ENCODE measurements at places on chromosomes 3 and 15.

- DNase-seq: no peak
Measured at GRCh38 chr3:33716227-33716626, 1.8 kb downstream of the CLASP2 start.

DNA sequence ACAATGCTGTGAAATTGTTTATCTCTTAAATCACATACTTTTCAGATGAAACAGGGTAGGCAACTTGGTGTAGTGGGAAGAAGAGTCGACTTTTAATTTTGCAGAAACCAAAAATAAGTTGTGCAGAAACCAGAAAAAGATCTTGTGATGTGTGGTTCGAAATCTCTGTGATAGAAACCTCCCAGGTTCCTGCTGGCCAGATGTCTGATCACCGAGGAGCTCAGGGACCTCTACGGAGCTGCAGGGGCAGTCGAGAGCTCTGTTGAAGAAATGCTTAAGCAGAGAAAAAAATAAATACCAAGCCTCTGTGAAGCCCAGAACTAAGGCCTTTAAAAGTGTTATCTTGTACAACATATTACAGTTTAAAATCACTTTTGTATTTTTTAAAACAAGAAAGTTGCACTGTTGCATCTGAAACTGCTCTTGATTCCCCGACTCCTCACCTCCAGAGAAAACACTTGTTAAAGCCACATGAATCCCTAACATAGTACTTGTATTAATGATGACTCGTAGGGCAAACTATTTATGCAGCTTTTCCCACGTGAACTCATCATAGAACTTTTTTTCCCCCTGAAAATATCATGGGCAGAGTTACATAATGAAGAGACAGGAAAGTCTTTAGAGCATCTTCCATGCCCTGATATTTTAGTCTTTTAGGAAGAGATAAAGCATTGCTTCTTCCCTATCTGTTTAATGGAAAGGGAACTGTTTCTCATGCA is 51.3 kb downstream of the CCK start:
- DNase-seq: no peak

- DNase-seq: no peak
Measured at GRCh38 chr15:85760049-85760448, 34.7 kb downstream of the KLHL25 start.

GRCh38 chr3:137163958-137164357 is 206.2 kb downstream of the IL20RB start:
- DNase-seq: no peak

DNA sequence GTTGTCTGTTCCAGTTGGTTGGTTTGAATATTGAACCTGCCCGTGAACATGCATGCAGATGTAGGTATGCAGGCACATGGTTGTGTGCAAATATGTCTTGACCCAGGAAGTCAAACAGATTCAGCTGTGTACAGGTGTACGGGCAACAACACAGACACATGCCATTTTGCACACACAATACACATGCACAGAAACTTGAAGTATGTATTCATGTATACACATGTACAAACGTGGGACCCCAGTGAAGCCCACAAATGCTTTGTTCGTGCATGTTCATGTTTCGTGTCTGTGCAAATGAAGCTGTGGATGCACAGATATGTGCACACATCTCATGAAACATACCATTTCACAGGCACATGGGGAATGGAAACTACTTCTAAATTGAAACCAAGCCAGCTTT is 30.7 kb downstream of the IDH3A start:
- DNase-seq: no peak

- DNase-seq: no peak
Measured at GRCh38 chr3:72543246-72543645, 305.0 kb downstream of the SHQ1 start.

DNA sequence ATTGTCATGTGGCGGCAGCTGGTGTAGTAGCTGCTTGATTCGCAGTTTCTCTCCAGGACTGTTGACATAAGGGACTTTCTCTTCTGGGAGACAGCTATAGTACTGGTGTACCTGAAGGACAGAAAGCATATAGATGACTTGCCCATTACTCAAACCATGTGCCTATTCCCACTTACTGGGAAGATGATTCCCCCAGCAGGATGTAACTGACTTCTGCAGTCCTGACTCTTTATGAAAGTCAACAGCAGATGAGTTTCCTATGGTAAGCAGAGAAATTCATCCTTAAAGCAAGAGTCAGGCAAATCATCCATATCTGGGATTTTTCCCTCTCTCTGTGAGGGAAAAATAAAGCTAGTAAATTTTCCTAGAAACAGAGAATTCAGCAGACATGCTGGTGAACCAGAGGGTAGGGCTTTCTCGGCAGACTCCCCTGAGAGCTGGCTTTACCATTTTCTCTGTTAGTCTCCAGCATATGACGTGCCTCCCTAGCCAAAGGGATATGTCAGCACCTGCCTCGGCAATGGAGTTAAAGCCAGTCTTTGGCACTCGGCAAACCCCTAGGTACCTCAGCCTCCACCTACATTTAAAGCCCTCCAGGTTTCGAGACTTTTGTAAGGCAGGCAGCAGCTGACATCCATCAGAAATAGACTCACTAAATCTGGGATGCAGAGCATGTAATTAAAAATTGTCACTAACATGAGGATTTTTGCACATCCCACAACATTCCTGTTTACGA is 62.1 kb downstream of the PRICKLE2 start:
- DNase-seq: no peak

DNA sequence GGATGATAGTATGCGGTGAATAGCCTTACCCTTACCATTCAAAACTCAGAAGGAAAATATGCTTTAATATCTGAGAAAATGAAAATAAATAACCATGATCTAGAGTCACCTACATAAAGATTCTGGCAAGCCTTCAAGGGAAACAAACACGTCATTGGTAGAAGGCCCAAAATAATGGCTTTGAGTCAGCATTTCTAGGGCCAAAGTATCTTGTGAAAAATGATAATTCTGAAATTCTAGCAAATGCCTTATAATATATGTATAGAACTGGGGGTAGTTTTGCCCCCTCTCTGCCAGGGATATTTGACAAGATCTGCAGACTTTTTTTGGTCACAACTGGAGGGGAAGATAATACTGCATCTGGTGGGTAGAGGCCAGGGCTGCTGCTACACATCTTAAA is 15.4 kb downstream of the PLSCR1 start:
- DNase-seq: no peak

DNA sequence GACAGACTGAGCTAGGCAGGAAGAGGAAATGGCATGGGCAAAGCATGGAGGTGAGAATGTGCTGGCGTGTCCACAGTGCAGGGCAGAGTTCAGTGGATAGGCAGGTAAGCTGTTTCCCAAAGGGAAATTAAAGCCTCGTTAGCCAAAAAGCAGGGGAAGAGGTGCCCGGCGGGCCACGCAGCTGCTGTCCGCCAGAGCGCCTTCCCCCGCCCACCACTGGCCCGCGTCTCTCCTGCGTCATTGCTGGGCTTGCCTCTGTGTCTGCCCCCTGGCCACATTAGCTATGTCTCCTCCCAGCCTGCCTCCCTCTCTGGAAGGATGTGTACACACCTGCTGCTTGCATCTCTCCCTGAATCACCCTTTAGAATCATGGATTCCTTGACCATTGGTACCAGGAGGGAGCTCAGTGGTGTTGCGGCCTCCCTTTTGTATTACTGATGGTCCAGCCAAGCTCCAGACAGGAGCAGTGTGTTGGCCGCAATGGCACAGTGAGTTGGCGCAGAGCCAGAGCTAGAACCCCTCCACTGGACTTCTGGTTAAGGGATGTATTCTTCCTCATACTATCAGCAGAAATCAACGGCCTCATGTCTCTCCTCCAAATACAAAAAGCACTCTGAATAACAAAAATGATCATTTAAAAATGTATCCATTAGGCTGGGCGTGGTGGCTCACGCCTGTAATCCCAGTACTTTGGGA is 26.6 kb downstream of the SLC28A1 start:
- no peak for DNase-seq

DNA sequence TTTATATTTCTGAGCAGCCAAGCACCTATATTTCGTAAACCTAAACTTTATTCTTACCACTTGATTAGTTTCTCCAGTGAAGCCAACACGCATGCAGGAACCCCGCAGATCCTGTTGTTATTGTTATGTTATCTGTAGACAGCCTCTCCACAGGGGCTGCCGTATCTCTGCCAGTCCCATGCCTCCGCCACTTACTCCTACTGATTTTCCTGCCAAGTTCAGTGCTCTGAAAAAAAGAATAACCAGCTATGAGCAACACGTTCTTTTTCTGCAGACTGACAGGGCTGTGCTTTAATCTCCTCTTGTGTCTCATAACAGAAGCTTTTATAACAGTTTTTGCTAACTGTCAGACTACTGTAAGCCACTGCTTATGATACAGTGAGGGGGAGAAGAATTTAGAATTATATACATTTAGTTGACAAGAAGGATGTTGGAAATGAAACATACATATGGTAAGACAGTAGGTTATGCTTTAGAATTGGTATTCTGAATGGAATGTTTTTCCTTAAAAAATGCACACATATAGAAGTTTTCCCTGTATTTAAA is 347.4 kb downstream of the SI start:
- DNase-seq: no peak

DNA sequence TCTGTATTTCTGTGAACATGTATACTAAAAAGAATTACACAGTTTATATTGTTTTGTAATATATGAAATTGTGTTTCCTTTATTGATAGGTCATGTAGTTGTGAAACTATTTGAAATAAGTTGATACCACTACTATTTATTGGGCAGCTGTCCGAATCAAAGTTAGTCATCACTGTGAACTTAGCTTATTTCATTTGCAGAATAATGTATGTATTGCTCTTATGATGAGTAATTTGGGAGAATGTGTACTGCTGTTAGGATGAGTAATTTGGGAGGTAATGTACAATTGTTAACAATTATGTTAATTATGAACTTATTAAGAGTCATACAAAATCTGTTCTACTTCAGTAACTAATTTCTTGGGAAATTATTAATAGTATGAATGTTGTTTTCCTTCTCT is 22.2 kb downstream of the FXR1 start:
- no peak for DNase-seq

DNA sequence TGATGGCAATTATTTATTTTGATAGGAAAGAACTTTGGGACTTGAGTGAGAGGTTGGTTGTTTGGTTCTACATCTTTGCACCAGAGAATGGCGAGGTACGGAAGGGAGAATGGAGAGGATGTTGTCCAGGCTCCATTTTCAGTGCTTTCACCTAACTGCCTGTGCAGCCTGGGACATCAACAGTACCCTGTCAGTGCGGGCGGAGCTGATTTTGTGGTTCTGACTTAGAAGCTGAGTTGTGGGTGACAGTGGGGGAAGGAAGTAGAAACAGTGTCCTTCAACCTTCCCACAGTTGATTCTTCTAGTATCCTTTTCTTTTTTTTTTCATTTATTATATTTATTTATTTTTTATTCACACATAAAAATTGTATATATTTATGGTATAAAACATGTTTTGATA is 95.3 kb downstream of the TIGIT start:
- DNase-seq: no peak

All from activated CD4-positive, alpha-beta T cell treated with anti-CD3 and anti-CD28 coated beads for 4 hours (primary cell).